Heart left ventricle (tissue), 16 donors: ENCODE measurements at places on chromosomes 11 and 22. TPM values are rescaled to one million over a fixed set of nuclear protein-coding genes. Genes with fewer than 3 reads are reported as not detected.

DNA sequence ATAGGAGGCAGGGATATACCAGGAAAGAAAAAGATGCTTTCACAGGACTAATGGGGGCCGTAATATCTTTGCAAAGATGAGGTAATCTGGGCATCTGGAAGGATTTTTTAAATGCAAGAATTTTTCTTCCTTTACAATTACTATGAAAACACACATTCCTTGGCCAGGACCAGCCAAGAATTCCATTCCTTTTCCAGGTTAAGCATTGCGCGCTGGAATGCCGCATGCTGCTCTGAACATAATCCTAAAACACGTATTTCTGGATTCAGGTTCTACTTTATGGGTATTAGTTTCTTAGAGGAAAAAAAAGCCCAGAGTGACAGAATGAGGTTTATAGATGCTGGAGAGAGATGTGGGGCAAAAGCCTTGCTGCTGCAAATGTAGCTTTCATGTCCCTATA, 99.4 kb upstream of the SORL1-AS1 start:
- no peak for DNase-seq

- DNase-seq = no peak
Measured at GRCh38 chr11:129314371-129314770, 61.3 kb upstream of the BARX2 start.

GRCh38 chr22:50577987-50578775, at the start of gene CPT1B:
Gene CPT1B (minus strand): TSS chr22:50578427. CDS start chr22:50577915, 512 bp downstream.
- no peak for DNase-seq

The GSTT2B gene
- 6.6 TPM for polyA plus RNA-seq

- DNase-seq = no peak
Measured at GRCh38 chr11:113874581-113875233, 665 bp downstream of the USP28 start.

The JAM3 gene
- polyA plus RNA-seq = 11.9 TPM

DNA sequence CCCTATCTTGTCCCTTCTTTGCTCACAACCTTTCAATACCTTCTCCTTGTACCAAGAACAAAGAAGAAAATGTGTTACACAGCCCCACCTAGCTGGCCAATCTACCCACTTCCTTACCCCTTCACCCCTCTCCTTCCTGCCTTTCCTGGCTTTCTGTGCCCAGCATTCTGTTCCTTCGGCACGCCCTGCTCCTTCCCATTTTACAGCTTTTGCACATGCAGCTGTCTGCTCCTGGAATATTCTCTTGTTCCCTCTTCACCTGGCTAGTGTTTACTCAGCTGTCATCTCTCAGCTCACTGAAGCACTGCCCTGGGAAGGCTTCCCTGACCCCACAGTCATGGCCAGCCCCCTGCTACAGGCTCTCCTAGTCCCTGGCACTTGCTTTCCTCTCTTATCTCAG, 30.7 kb downstream of the SERPINH1 start:
- no peak for DNase-seq

DNA sequence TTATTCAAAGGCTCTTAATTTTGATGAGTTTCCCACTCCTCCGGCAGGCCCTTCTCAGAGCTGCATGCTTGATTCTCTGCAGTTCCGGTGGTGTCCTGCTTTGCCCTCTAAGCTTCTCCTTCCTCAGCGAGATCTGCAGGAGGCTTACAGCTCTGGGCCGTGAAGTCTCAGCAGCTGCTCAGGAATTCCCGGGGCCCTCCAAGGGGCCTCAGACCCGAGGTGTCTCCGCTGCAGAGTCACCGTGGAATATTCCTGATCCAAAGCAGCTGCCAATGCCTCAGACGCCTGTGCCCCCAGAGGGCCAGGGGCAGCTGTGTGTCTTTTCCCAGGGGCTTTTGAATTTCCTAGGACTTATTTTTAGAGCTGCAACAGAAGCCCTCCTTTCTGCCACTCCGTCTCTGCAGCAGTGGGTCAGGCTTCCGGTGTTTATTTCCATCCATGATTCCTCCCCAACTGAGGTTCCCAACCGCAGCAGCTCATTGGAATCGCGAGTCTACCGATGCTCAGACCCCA, 37.2 kb downstream of the RPS6KA4 start:
- no peak for DNase-seq

- DNase-seq = no peak
Measured at GRCh38 chr11:47976931-47977330, 3.4 kb upstream of the PTPRJ start.

DNA sequence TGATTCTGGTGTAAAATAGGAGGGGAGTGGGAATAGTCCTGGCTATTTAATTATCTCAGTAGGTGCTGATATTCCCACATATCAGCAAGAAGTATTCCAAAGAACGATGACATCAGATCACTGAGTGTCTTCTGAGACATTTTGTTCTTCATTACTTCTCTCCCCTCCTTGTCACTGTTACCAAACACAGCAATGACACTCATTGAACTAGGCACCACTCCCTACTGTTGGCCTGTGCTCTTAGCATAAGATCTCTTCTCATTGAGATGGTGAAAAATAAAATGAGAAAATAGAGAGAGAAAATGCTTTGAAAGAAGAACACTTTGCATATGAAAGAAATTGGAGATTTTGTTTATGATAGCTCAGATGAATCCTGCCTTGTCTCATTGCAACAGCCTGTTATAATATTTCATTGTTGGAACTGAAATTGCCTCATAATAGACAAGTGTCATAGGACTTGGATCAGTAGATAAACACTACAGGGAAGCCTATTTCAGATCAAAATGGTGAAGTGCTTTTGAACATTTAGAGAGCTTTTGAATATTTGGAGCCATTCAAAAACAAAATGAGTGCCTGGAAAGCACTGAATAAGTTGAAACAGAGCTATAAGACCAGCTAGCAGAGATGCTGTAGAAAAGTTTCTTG, 11.3 kb upstream of the ETS1 start:
- DNase-seq = no peak

The CREB3L1 gene
- 7.4 TPM for polyA plus RNA-seq
